ENCODE measurements at places on chromosomes 5 and 9. TPM values are rescaled to one million over a fixed set of nuclear protein-coding genes. Genes with fewer than 3 reads are reported as not detected.

DNA sequence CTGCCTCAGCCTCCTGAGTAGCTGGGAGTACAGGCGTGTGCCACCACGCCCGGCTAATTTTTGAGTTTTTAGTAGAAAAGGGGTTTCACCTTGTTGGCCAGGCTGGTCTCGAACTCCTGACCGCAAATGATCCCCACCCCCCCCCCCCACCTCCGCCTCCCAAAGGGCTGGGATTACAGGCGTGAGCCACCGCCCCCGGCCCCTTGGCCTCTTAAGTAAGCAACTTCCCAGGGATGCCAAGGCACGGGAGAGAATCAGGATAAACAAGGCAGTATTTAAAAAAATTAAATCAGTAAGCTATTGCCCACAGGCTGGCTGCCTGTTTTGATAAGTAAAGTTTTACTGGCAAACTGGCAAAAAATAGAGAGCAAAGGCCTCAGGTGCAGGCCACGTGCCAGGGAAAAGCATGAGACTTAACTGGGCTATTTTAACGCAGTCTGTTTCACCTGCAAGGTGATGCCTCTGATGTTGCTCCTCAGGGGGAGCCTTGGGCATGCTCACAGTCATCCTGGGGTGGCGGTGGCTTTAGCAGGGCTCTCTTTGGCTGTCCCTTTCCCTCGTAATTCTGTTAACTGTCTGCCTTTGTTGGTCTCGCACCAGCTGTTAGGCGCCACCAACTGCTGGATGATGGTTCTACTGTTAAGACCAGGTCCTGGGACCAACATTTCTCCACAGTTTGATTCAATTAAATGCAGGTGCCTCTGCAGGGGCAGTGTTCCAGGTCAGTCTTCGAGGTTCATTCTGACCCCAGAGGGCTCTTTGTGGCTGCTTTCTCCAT, 19.4 kb upstream of the RNF130 start:
- no peaks in the 10 kb centered on the region for H3K27me3 ChIP-seq
- H3K36me3 ChIP-seq: no peaks in the 10 kb centered on the region
- no peak overlapping the region for H3K27ac ChIP-seq
- H3K4me3 ChIP-seq: peak overlapping the region; percentile 64
- no peaks in the 10 kb centered on the region for H3K4me1 ChIP-seq
- DNase-seq: no peak

Gene SLC22A5
- polyA plus RNA-seq: 12.3 TPM

Gene CDC25C
- 5.2 TPM for polyA plus RNA-seq

GRCh38 chr9:19229595-19230354, 718 bp upstream of the DENND4C start:
- H3K27me3 ChIP-seq: no peaks in the 10 kb centered on the region
- H3K4me1 ChIP-seq: no peaks in the 10 kb centered on the region
- H3K27ac ChIP-seq: peak overlapping the region; percentile 87
- H3K4me3 ChIP-seq: peak overlapping the region; percentile 79

DNA sequence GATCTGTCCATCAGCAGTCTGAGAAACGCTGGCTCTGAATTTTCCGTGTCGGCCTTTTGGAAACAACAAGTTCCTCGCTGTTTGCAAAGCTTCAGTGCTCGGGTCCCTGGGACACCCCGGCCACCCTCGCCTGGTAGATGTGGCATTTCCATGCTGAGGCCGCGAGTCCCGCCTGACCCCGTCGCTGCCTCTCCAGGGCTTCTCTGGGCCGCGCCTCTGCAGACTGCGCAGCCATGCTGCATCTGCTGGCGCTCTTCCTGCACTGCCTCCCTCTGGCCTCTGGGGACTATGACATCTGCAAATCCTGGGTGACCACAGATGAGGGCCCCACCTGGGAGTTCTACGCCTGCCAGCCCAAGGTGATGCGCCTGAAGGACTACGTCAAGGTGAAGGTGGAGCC, 4.7 kb downstream of the NTNG2 start:
- DNase-seq: peak; percentile 58
- H3K36me3 ChIP-seq: no peaks in the 10 kb centered on the region
- no peak overlapping the region for H3K4me3 ChIP-seq
- no peaks in the 10 kb centered on the region for H3K27me3 ChIP-seq
- peaks cover 35% of the 10 kb centered on the region for H3K4me1 ChIP-seq

Gene BAG1
- polyA plus RNA-seq: 49.9 TPM

Gene PCDHGB2
- 4.5 TPM for polyA plus RNA-seq

Gene CKMT2
- not detected for polyA plus RNA-seq

DNA sequence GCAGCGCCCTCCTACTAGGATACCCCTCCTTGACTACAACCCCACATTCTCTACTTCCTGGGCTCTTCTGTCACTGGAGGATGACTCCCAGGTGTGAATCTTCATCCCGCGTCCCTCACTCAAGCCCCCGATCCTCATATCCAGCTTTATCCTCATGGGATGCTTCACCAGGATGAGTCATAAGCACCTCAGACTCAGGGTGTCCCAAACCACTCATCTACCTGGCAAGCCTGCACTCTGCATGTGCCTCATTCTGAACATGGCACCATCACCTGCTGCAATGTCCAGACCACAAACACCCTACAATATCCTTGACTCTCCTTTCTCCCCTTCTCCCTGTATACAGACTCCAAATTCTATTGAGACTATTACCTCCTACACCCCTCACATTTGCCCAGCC, 1.5 kb upstream of the TGFBI start:
- H3K4me3 ChIP-seq: no peak overlapping the region
- peaks cover 25% of the 10 kb centered on the region for H3K4me1 ChIP-seq
- peaks cover 27% of the 10 kb centered on the region for H3K36me3 ChIP-seq
- no peak overlapping the region for H3K27ac ChIP-seq
- no peaks in the 10 kb centered on the region for H3K27me3 ChIP-seq

DNA sequence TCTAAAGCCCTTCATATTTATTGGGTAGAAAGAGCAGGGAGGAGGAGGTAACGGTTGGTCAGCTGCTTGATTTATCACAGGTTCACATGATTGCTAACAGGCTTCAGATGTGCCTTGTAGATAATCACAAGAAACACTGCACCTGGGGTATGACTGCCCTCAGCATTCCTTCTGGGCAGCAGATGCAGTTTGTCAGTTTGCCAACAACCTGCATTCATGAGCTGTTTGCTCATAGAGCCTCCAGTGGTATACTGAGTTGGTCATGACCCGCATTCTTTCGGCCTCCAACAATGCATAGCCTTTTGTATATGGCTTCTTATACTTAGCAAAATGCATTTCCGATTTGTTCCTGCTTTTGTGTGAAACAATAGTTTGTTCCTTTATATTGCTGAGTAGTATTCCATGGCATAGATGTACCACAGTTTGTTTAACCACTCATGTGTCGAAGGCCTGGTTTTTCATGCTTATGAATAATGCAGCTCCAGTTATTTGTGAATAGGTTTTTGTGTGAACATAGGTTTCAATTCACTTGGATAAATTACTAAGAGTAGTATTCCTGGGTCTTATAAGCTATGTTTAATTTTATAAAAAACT, 83.6 kb downstream of the ARHGEF28 start:
- H3K4me3 ChIP-seq: no peak overlapping the region
- no peak overlapping the region for H3K27ac ChIP-seq
- no peaks in the 10 kb centered on the region for H3K27me3 ChIP-seq
